ENCODE measurements at places on chromosomes 3 and 15.

DNA sequence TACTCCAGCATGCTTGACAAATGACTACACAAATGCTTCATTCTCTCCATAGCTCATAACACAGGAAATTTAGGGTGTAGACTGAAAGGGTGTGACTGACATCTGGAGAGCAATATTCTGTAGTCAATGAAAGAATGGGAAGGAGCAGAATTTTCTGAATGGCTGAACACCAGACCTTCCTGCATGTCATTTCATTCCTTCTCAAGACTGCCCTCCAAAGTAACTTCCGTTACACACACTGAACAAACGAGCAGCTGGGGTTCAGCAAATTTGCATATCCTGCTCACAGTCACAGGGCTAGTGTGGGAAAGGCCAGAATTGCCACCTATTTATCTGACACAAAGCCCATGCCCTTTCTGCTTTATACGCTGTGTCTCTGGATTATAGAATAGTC, 325.0 kb upstream of the CFAP20DC start:
- DNase-seq, result no peak

- DNase-seq, result no peak
These were observed 23.3 kb downstream of the RTP3 start for GRCh38 chr3:46521096-46521495.

- no peak for DNase-seq
These were observed 113.0 kb upstream of the ETV5 start for GRCh38 chr3:186221760-186222378.

GRCh38 chr15:43529141-43529540, 11.7 kb downstream of the MAP1A start:
- no peak for DNase-seq

DNA sequence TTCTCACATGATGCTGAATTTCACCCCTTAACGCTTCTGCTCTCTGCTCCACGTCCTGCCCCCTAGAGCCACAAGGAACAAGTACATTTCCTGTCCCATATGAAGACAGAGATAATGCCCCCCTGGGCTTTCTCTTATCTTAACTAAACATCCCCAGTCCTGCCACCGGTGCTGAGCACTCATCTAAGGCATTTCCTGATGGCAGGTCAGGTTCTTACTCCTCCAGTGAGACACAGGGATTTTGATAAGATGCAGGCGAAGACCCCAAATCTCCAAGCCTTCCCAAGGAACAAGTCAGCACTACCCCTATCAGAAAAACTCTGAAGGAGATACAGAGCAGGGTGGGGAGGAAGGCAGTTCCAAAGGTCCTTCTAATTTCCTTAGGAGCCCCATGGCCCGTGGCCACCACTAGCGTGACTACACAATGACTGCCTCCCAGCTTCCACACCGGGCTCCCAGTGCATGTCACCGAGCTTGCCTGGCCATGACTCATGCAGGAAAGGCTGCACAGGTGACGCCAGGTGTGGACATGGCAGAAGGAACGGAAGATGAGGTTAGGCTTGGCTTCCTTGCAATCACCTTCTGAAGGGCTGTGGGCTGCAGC, 152.9 kb downstream of the XXYLT1 start:
- no peak for DNase-seq

All from astrocyte of the spinal cord (primary cell).